H54 (cell line): ENCODE measurements at places on chromosomes 1 and 21.

DNA sequence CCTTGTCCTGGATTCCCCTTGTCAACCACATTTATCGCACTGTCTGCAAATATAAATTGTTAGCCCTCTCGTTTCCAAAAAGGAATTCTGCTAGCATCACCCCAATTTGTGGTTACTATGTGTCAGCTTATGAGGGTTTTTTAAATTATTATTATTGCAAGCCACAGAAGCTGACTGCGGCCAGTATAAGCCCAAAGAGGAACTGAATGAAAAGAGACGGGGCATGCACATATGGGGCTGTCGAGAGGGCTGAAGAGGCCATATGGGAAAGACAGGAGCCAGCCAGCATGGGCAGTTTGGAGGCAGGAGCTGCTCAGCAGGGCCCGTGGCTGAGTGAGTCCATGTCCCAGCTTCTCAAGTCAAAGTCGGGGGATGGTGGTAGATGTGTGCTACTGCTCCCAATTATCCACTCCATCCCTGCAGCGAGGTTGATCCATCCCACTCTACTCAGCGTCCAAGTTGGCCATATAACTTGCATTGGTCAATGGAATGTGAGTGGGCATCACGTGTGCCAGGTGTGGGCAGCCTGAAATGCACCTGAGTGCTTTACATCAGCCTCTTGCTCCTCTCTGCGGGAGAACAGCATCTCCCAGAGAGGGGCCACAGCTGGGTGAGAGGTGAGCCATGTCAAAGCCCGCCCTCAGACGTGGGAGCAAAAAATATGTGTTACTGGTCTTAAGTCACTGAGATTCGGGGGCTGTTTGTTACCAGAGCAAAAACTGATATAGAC lies 37.6 kb upstream of the LDLRAP1 start:
- DNase-seq = no peak

GRCh38 chr1:221431068-221431651 lies 310.7 kb downstream of the DUSP10 start:
- DNase-seq = no peak

GRCh38 chr1:236746785-236747184 lies 48.3 kb upstream of the MTR start:
- DNase-seq = no peak

GRCh38 chr1:162236201-162236600 lies 140.5 kb downstream of the SPATA46 start:
- DNase-seq = no peak

DNA sequence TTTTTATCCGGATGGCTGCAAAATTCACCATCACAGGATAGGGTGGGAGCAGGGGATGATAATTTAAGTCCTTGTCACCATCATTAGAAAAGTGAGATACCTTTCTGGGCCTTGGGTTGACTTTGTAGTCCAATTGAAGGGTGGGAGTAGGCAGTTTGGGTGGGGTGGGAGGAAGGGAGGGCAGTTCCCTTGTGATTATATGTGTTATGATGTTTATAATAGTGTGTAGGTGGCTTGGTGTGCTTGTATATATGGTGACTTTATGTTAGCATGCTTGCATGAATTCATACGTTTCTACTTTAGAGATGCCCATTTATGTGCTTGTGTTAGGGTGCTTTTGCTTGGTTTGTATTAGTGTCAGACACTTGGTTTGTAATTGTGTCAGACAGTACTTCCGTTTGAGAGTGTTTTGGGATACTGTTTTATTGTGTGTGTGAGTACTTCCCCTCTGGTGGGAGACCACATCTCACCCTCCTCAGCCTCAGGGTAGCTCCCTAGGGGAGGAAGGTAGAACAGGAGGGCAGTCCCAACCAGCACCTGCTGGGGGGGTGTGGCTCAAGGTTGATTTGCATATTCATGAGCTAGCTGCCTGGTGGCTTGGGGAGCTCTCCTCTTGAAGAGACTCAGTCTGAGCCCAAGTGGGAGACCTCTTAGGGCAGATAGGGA lies 6.3 kb upstream of the POU3F1 start:
- DNase-seq = no peak

GRCh38 chr1:93738075-93738622 lies 56.5 kb upstream of the BCAR3 start:
- DNase-seq = peak; percentile 78

DNA sequence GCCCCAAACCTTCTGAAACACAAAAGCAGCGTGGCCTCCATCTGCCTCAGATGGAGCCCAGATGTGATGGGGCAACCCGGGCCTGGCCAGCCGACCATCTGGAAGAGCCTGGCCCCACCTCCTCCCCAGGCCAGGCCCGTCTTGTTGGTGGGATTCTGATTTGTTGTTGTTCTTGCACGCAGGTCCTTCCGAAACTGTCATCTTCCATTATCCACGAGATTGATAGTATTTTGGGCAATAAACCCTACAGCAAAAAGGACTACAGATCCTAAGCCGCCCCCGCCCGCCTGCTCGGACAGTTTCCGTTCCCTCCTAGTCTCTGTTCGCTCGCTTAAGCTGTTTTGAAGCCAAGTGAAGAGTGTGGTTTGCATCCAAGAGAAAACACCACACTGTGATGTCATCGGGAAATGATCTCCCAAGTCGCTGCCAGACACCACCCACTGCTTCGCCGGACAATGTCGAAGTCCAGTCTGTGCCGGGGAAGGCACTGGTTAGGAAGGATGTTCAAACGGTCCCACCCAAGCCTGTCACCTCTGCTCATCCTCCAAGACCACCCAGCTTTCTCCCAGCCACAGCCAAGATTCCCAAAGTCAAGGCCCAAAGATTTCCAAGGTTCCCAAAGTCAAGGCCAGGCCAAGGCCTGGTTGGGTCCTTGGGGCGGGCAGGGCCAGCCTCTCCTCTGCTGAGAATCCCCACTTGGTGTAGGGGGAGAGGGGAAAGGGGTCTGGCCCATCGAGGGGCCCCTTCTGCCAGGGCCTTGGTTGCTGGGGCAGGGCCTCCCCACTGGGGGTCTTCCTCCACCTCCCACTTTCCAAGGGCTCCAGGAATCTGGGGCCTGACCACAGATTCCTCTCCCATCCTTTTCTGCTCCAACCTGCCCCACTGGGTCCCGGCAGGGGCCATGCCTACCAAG lies 52.9 kb downstream of the KCNAB2 start:
- DNase-seq = no peak

DNA sequence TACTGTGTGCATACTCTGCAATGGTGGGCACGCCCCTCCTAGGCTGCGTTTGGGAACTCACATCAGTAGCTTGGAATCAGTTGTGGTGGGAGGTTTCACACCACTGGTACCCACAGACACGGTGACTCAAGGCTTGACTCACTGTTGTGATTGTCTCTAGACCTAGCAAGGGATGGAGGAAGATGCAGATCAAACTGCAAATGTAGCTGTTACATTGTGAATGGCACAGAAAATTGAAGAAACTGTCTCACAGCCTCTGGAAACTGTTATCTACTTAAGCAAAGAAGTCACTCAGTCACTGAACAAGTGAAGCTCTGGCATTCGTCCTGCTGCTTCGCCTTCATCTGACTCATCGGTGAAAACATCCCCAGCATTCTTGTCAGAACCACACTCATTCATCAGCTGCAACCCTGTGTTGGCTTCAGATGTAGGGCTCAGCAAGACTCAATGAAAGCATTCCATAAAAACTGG lies 59.5 kb downstream of the POFUT2 start:
- DNase-seq = peak; percentile 83

DNA sequence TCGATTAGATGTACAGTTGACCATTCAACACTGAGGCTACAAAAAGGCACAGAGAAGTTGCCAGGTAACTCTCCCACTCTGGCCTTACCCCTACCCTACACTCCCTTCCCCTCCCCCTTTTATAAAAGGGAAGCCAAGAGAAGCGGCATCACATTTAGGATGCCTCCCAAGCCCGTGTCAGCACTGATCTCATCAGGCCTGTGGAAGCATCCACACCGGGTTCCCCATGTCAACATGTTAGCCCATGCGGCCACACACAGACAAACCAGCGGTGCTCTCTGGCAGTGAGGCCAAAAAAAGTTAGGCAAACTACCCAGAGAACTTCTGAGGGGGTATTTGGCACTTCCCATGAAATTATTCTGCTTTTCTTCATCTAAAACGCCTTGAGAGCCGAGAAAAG lies 29.9 kb downstream of the BCAR3 start:
- DNase-seq = no peak

DNA sequence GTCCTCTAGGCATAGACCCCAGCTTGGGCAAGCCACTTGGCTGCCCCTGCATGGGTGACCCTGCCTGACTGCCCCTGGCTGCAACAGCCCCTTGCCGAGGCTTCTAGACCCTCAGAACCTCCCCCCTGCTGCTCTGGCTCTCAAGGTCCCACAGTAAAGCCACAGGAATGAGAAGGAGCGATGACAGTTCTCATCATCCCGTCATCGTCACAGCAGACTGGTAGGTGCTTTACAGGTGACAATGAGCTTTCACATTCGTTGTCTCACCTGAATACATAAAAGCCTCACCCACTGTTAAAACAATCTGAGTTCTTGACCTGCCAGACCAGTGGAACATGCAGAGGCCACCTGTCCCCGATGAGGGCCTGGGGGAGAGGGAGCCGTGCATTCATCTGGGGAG lies 36.0 kb upstream of the GPR157 start:
- DNase-seq = no peak

- peak; percentile 54 for DNase-seq
Observed at GRCh38 chr1:159879977-159880376, 17.5 kb upstream of the VSIG8 start.

DNA sequence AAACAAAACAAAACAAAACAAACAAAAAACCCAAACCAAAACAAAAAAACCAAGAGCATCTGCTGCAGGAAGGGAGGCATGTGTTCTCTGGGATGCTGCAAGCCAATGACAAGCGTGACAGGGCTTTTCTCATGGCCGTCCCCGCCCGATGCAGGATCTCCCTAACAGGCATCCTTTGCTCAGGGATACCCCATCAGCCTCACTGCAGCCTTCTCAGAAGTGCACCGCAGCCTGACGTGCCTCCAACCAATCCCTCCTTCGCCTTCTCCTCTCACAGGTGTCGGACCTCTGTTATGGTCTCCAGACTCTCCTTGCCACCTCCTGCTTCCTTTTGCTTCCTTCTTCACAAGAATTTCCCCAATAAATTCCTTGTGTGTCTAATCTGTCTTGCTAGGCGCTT lies 147.2 kb downstream of the PCP4 start:
- no peak for DNase-seq

DNA sequence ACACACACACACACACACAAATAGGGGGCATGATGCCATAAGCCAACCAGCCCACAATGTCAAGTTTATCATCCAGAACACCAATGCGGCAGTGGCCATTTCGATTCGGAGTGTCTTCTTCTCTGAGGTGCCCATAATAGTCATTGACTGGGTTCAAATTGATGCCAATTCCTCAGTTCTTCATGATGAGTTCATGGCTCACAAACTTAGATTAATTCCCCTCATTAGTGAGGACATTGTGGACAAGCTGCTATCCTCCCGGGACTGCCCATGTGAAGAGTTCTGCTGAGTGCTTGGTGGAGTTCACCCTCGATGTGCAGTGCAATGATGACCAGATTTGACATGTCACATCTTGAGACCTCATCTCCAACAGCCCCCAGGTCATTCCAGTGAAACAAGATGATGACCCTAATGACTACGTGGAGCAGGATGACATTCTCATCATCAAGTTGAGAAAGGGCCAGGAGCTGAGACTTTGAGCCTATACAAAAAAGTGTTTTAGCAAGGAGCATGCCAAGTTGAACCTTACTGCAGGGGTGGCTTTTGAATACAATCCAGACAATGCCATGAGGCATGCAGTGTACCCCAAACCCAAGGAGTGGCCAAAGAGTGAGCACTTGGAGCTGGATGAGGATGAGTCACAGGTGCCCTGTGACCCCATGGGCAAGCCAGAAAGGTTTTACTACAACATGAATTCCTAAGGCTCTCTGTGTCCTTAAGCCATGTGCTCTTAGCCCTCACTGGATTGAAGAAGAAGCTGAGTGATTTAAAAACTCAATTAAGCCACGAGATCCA lies 211.6 kb upstream of the SAMSN1 start:
- no peak for DNase-seq

DNA sequence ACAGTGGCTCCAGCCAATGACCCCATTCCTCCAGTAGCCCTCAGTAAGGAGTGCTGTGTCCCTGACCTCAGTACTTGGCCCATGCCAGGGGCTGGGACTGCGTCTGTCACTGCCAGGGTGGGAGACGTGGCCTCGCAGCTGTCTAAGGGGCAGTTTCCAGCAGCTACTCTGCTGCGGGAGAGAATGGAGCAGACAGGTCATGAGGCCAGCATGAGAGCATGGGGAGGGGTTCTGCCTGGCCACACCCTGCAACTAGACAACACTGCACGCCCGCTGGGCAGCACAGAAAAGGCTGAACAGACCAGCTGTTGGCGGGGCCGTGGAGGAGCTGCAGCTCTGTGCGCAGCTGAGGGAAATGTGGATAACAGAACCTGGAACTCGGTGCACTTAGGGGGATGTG lies 91.6 kb upstream of the COL6A1 start:
- DNase-seq = no peak

DNA sequence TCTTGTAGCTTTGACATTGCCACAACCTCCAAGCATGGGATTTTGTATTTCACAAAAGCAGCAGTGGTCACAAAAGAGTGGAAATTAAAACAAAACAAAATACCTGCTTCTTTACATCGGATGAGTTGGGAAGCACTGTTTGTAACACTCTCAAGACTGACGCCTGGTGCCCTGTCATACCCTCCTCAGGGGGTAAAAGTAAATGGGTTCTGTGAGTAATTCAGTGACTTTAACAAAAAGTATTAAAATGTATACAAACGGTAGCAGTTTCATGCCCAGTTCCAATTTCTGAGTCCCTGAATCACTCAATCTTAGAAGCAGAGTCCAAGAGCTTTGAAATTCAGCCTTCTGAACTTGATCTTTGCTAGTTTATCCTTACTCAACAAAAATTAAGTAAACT lies 152.5 kb downstream of the TIAM1 start:
- no peak for DNase-seq

DNA sequence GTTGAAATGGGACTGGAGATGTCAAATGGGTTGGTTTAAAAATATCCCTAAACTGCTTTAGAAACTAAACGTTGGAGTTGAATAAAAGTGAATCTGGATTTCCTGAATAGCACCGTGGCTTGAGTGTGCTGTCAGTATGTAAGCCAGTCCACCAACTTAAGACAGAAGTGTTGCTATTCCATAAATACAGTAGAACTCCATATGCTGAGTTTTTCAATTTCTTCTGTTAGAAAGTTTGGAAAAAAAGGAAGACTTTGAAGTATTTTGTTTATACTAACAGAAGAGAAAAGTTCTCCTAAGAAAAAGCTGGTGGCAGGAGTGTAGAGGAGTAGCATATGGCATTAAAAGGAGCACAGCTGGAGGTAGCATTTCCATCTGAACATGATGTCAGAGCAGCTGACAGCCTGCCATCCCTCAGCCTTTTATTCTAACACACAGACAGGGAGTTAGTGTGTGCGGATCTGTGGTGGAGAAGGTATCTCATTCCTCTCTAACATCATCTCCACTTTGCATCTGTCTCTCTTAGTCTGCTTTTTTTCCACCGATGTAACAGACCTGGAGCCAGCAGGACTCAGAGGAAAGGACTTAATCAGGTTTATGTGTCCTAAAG lies at the start of gene ZBTB18:
Gene ZBTB18 (plus strand): TSS at position 449 of the 610 bp plus-strand sequence. CDS start 149 bp downstream, at position 598.
- DNase-seq = no peak

GRCh38 chr1:93753791-93754763 lies 72.4 kb upstream of the BCAR3 start:
- DNase-seq = no peak

GRCh38 chr21:41605178-41605933 lies 97.4 kb upstream of the TMPRSS2 start:
- no peak for DNase-seq
